ENCODE measurements at places on chromosomes 4 and X.

GRCh38 chr4:120716346-120716745 is 206.2 kb downstream of the PRDM5 start:
- DNase-seq: no peak

DNA sequence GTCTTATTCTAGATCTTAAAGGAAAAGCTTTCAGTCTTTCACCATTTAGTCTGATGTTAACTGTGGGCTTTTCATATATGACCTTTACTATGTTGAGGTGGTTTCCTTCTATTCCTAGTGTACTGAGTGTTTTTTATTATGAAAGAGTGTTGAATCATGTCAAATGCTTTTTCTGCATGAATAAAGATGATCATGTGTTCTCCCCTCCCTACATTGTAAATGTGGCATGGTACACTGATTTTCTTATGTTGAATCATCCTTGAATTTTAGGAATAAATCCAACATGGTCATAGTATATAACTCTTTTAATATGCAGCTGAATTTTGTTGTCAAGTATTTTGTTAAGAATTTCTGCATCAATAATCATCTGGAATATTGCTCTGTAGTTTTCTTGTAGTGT is 4.3 kb downstream of the CLGN start:
- DNase-seq: no peak

- no peak for DNase-seq
Measured at GRCh38 chr4:130359542-130359941, 1263.6 kb downstream of the C4orf33 start.

- DNase-seq: no peak
Measured at GRCh38 chr4:5941601-5942000, 48.7 kb upstream of the CRMP1 start.

GRCh38 chrX:37921758-37922157 is 74.4 kb upstream of the DYNLT3 start:
- no peak for DNase-seq

DNA sequence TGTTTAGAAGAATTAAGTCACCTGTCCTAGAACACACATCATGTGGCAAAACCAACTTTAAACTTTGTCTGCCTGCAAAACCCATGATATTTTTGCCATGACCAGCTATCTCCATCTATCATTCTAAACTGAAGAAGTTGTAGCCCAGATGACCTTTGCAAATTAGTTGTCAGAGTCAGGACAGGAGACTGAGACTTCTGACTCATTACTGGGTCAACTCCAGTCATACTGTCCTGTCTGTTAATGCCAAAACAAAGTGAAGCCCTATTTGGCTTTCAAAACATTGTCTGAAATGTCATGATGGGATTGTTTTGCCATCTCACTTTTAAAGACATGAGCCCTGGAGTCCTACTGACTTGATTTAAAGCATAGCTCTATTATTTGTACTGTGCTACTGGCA is 365.7 kb upstream of the CPEB2 start:
- DNase-seq: no peak

- DNase-seq: no peak
Measured at GRCh38 chr4:24917076-24917856, 4.4 kb upstream of the CCDC149 start.
